ENCODE measurements at places on chromosomes 5 and 9.

DNA sequence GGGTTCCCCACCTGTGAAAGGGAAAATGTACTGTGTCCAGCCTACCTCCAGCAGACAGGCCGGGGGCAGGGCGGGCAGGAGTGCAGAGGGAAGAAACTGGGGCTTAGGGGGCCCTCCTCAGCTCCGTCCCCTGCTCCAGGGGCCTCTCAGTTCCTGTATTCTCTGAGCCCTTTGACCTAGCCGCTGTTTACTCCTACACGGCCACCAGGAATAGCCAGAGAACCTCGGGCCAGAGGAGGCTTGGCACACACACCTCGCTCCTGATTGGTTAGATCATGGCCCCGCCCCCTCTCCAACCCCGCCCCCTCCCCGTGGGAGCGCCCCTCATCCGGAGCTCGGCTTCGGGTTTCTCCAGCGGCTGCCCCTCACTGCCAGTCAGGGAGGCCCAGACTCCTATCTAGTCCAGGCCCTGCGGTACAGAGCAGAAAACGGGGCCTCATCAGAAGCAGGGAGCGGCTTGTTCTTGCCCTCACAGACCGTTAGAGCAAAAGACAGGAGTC is 2.2 kb downstream of the ST6GALNAC6 start:
- peak; percentile 72 for DNase-seq

GRCh38 chr5:111447822-111448221 is 64.5 kb downstream of the STARD4 start:
- no peak for DNase-seq

DNA sequence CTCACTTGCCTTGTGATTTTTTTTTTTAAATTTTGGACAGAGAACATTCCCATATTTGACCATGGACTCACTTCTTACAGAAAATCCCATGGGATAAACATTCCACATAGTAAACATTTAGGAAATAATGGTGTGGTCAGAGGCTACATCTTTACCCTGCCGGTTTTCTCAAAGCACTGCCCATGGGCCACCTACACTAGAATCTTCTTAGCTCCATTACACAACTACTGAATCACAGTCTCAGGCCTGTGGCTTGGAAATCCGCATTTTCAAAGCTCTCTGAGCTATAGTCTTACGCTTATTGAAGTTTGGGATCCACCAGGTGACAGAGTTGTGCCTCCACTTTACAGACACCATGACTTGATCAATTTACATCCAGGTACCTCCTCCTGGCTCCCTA is 39.4 kb downstream of the ALG2 start:
- no peak for DNase-seq

GRCh38 chr9:87734106-87734505 is 8.2 kb downstream of the CTSL start:
- no peak for DNase-seq

DNA sequence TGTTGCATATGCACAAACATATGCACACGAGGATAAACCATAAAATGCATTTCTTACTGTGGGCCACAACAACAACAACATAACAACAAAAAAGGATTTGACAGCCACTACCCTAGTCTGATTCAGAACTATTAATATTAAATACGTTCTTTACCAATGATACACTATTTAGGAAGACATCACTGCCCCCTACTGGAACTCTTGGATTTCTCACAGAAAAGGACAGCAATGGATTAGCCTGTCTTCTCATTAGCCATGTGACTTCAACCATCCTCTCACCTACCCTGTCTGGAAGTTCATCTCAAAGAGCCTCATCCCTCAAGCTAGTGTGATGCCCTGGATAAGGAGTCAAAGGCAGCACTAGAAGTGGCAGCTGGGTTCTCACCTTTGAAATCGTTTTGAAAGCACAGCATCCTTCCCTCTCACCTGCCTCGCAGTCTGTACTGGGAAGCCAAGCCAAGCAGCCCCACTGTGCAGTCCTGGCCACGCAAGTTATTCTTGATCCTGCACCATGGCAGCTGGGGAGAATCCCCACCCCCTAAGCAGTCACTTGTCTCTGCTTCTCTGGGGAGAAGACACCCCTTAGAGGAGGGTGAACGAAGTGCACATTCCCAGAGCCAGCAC is 64.6 kb downstream of the SH3TC2 start:
- peak; percentile 65 for DNase-seq

GRCh38 chr5:98936948-98937715 is 8.3 kb upstream of the CHD1 start:
- no peak for DNase-seq

Measured in OCI-LY7 (cell line).